Epithelial cell of prostate (primary cell): ENCODE measurements at places on chromosomes 13 and 19.
A peak's percentile ranks its signal among the peaks of the same experiment; 100 is the strongest.

DNA sequence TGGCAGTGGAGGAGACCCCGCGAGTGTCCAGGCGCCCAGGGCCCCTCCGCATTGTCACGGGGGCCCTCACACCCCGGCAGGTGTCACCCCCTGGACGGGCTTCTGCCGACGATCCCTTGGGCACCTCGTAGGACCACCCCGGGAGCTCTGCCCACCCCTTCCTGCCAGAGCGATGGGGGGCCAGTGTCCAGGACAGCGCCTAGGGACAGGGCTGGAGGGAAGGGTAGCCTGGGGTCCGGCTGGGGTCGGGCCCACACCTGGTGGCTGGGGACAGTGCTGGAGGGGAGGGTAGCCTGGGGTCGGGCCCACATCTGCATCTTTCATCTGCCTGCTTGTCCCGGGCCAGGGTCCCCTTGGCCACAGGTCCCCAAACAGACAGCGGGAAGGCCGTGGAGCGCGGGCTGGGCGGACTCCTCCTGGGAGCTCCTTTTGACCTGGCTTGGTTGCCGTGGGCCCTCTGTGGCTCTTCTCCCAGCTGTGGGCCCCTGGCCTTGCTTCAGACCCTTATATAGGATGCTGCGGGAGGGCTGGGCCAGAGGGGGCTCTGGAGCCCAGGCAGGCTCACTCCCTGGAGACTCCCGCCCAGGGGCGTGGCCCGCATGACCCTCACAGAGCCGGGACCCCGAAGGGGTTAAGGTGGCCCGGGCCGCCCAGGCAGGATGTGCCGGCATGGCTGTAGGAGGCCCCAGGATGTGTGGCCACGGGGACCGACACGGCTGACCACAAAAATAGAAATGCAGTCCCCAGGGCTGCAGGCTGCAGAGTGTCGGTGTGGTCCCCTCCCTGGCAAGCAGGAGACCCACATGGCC lies 74.1 kb upstream of the MCF2L start:
- no peak for DNase-seq

GRCh38 chr13:22062478-22063205 lies 391.8 kb downstream of the FGF9 start:
- DNase-seq, result no peak

DNA sequence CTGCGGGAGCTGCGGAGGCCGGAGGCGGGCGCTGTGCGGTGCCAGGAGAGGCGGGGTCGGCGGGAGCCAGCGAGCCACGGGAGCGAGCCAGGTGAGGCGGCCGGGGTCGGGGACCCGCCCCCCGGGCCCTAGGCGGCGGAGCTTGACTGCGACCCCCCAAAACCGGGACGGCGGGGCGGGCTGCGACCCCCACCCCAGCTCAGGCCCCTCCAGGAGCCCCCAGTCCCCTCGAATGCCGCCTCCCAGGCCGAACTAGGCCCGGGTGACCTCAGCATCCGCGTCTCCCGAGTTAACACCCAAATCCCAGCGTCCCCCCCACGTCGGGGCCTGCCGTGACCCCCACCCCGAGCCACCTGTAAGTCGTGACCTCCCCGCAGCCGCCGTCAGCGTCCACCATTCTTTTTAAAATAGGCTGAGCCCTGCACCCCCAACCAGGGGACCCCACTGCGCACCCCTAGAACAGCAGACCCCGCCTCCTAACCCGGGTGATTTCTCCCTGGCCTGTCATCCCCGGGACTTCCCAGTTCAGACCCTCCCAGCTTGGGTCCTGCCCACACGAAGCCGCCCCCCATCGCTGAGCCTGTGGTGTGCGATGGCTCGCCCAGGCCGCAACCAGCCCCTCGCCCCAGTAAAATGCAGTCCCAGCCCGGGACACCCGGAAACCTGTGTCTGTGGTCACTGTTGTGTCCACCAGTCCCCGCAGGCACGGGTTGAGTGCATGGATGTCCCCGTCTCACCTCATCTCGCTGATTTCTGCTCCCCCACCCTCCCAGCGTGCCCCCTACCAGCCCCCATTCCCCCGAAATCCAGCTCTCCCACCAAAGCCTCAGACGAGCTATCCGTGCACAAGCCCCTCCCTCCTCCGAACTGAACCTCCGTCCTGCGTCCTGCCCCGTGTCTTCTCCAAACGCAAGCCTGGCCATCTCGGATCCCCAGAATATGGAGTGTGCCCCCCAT lies 551 bp downstream of the FZR1 start:
- no peak for DNase-seq

DNA sequence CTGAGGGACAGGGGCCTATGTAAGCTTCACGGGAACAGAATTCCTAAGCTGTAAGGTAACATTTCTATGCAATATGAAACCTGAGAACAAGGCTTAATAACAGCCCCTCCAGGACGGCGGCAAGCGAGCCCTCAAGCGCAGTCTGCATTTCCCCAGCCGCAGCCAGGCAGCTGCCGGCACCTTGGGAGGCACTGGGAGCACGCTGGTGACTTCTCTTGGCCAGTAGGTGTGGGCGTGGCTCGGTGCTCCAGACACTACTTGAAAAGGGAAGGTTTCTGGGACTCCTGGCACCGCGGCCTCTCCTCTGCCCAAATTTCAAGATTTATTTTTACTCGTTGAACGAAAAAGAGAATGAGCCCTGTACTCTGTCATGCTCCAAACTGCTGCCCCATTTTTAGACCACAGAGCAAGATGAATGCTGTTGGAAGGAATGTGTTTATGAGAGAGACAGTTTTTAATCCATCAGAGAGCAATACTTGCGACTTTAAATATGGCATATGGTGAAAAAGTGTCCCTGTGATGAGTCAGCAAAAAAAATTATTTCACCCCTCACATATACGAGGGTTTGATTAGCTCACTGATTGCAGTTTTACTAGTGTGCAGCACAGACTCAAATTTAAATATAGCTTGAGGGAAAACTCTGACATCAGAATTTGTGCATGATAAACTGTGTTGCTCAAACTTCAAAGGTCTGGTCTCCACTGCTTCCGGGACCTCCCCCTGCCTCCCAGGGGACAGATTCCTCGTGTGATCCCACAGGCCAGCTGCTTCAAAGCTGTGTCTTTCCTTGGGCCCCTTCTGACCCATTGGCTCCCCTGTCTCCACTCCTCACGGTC lies 81.2 kb downstream of the COL4A2 start:
- DNase-seq, result no peak

DNA sequence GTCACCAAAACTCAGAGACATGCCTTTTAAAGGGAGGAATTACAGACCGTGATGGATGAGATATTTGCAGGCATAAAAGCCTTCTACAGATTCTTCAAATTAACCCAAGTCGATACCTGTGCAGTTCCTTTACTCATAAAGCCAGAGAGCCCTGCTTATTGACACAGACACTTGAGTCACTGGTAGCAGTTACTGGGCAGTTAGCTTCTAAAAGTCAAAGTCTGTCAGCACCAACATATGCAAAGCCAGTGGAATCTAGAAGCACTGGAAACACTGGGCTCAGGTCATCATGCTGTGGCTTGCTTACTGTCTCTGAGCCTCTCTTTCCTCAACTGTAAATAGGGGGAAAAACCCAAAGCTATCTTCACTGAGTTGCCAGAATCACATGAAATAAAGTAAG lies 25.7 kb upstream of the LRCH1 start:
- peak; percentile 50 for DNase-seq

DNA sequence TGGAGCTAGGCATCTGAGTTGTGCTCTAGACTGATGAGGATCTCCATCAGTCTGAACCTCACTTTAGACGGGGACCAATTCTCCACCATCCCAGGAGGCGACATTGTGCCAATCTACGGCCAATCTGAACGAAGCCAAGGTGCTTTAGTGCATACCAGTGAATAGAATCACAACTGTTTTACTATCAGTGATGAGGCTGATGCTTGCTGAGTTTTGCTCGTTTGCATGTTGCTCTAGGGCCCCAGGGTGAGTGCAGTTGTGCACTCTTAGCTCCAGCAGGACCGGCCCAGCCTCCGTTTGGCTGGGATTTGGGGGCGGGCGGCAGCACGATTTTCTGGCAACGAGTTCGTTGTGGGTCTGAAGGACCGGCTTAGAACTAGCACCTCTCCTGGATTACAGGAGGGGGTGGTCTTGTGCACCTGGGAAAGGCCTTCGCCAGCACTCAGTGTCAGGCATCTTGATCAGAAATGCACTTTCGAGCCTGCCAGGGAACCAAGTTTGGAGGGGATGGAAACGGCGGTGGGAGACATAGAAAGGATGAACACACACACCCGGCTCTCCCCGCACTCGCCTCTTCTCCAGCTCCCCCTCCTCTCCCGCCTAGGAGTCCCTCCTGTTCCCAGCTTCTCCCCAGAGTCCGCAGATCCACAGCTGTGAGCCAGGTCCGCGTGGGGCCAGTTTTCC lies 4.4 kb downstream of the GSX1 start:
- no peak for DNase-seq

DNA sequence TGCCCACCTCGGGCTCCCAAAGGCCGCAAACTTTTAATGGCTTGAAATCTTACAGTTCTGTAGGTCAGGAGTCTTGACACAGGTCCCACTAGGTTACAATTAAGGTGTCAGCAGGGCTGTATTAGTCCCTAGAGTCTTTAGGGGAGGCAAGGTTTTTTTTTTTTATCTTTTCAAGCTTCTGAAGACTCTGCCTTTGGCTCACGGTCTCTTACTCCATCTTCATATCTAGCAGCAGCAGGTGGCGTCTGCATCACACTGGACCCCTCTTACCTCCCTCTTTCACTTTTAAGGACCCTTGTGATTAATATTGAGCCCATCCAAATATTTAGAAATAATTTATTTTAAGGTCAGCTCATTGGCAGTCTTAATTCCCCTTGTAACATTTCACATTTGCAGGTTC lies 11.6 kb downstream of the MIR17HG start:
- DNase-seq, result no peak

- no peak for DNase-seq
Observed at GRCh38 chr19:46471116-46471733, at the start of gene PNMA8A. Gene PNMA8A, minus strand, starts transcription at chr19:46471563. Its CDS starts 528 bp downstream, at chr19:46471035.

DNA sequence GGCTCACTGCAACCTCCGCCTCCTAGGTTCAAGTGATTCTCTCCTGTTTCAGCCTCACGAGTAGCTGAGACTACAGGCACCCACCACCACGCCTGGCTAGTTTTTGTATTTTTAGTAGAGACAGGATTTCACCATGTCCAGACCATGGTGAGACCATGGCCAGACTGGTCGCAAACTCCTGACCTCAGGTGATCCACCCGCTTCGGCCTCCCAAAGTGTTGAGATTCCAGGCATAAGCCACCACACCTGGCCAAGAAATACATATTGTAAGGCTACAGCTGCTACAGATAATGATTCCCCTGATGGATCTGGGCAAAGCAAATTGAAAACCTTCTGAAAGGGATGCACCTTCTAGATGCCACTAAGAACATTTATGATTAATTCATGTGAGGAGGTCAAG lies 17.8 kb downstream of the PLPP2 start:
- no peak for DNase-seq

GRCh38 chr19:6476155-6476895 lies 5.3 kb downstream of the DENND1C start:
- peak; percentile 22 for DNase-seq

- DNase-seq, result no peak
Observed at GRCh38 chr13:98449273-98449672, 127.6 kb downstream of the STK24 start.

- peak; percentile 33 for DNase-seq
Observed at GRCh38 chr13:49560270-49561061, 24.9 kb downstream of the RCBTB1 start.

- DNase-seq, result no peak
Observed at GRCh38 chr13:89181041-89181440, 1509.9 kb downstream of the SLITRK5 start.

GRCh38 chr13:23946067-23946466 lies 48.8 kb upstream of the C1QTNF9B start:
- no peak for DNase-seq

- no peak for DNase-seq
Observed at GRCh38 chr19:11860721-11861120, 12.2 kb downstream of the ZNF439 start.

DNA sequence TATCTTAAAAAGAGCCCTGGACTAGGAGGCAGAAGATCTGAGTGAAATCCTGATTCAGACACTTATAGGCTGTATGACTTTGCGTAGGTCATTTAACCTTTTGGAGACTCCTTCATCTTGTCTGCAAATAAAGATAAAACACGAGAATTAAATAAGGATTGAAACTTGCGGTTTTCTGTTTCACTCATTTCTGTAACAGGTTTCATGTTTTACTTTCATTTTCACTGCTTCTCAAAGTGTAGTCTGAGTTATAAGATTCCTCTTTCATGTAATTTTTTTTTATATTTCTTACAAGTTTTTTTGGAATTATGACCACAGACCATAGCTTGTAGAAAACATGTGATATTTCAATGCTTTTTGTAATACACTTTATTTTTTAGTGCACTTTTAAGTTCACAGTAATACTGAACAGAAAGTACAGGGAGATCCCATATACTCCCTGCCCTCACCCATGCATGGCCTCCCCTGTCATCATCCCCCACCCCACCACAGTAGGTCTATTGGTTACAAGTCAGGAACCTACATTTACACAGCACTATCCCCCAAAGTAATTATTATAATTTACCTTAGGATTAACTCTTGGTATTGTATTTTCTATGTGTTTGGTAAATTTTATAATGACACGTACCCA lies 174.6 kb downstream of the ITGBL1 start:
- DNase-seq, result no peak

- DNase-seq, result no peak
Observed at GRCh38 chr13:74868049-74868448, 613.9 kb downstream of the TBC1D4 start.

DNA sequence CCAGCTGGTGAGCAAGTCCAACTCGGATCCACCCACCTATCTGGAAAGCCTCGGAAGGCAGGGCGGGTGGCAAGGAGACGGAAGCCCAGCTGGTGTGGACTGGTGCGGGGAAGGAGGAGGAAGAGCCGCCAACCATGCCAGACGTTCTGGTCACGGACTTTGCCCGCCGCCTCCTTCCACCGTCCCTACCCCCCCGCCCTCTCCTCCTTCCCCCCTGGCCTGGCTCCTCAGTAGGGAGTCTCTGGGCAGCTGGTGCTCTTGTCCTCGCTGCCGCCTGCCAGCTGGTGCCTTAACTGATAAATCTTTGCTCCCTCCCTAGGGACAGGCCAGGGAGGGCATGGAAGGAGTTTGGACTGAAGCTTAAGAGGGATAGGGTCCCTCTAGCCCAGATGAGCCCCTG lies 4.8 kb downstream of the SYNGR4 start:
- no peak for DNase-seq

- no peak for DNase-seq
Observed at GRCh38 chr19:38183251-38183897, 40.6 kb downstream of the DPF1 start.

GRCh38 chr13:33290421-33290965 lies 4.9 kb upstream of the STARD13 start:
- no peak for DNase-seq

GRCh38 chr19:31567776-31568175 lies 218.5 kb upstream of the TSHZ3 start:
- no peak for DNase-seq

DNA sequence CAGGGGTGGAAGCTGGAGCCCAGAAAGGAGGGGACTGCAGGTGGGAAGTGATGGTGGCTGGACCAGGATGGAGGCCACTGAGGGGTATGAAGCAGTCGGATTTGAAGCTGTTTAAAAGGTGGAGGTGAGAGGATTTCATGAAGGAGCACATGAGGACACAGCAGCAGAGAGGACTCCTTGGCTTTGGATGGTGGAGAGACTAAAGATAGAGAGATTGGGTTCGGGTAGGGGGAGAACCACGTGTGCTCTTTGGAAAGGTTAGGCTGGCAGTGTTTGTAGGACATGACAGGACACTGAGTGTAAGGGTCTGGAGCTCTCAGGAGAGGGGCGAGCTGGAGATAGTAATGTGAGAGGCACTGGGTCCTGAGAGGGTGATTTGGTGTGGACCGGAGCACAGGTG lies 8.8 kb downstream of the SNRPD2 start:
- DNase-seq, result no peak

- DNase-seq, result peak; percentile 46
Observed at GRCh38 chr13:33125821-33126570, 109.8 kb downstream of the KL start.
